Frontal cortex (tissue), 4 donors: ENCODE measurements at places on chromosomes 2 and 18. TPM values are rescaled to one million over a fixed set of nuclear protein-coding genes. Genes with fewer than 3 reads are reported as not detected.

ALPI gene
- total RNA-seq: not detected

TRIM43 gene
- not detected for total RNA-seq

ZNF521 gene
- 17.1 TPM for total RNA-seq

TGIF1 gene
- total RNA-seq: 15.5 TPM

DNAH7 gene
- total RNA-seq: 11.4 TPM

NGEF gene
- 50.1 TPM for total RNA-seq

MROH2A gene
- total RNA-seq: not detected

RTKN gene
- total RNA-seq: 2.9 TPM

CPO gene
- not detected for total RNA-seq

ITGB1BP1 gene
- 45.7 TPM for total RNA-seq

ZBTB7C gene
- total RNA-seq: 1.6 TPM

TNFAIP6 gene
- 0.41 TPM for total RNA-seq

LOXHD1 gene
- 0.41 TPM for total RNA-seq

LRATD1 gene
- 29.8 TPM for total RNA-seq

ZNF396 gene
- total RNA-seq: 4.1 TPM

GPAT2 gene
- 2.0 TPM for total RNA-seq

CHRNG gene
- not detected for total RNA-seq

NT5C1B gene
- not detected for total RNA-seq

SERPINB13 gene
- total RNA-seq: 0.41 TPM

ANKRD29 gene
- 2.4 TPM for total RNA-seq

SMIM21 gene
- total RNA-seq: not detected

C2orf80 gene
- total RNA-seq: 38.3 TPM

TRABD2A gene
- 0.41 TPM for total RNA-seq
